Prostate gland (tissue), 2 donors: ENCODE measurements at places on chromosomes 5 and 9. TPM values are rescaled to one million over a fixed set of nuclear protein-coding genes. Genes with fewer than 3 reads are reported as not detected.

The OXCT1 gene
- total RNA-seq, result 15.2 TPM

The IL9 gene
- not detected for total RNA-seq

The RGS7BP gene
- total RNA-seq, result 3.7 TPM

The FBN2 gene
- 6.6 TPM for total RNA-seq

The FGF1 gene
- 9.4 TPM for total RNA-seq

The COL23A1 gene
- total RNA-seq, result 2.7 TPM

The HRCT1 gene
- 1.3 TPM for total RNA-seq

The GRIA1 gene
- total RNA-seq, result not detected

The STPG3 gene
- 4.2 TPM for total RNA-seq
